ENCODE measurements at places on chromosomes 1 and 21.

GRCh38 chr1:202014915-202015661, 4.7 kb downstream of the ELF3 start:
- DNase-seq = peak; percentile 73
- peaks cover 6% of the 10 kb centered on the region for H3K36me3 ChIP-seq
- H3K27me3 ChIP-seq = peaks cover 13% of the 10 kb centered on the region
- peaks cover 19% of the 10 kb centered on the region for H3K4me1 ChIP-seq

DNA sequence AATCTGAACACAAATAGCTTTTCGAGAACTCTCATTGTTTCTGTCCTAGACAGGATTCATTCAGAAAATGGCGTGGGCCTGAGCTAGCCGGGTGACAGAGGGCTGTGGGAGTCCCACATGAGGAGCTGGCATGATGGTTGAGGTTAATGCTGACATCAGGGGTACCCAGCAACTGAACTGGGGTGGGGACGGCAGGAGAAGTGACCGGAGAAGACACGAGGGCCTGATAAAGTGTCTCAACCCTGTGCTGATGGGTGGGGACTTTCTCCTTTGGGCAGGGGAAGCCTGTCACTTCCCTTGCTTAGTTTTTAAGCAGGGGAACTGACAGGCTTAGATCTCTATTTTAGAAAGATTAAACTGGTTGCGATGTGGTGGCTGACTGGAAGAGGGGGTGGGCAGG, 14.6 kb downstream of the CHIT1 start:
- peaks cover 30% of the 10 kb centered on the region for H3K27me3 ChIP-seq
- DNase-seq = no peak
- no peaks in the 10 kb centered on the region for H3K4me1 ChIP-seq
- H3K4me3 ChIP-seq = no peak overlapping the region
- H3K36me3 ChIP-seq = no peaks in the 10 kb centered on the region

DNA sequence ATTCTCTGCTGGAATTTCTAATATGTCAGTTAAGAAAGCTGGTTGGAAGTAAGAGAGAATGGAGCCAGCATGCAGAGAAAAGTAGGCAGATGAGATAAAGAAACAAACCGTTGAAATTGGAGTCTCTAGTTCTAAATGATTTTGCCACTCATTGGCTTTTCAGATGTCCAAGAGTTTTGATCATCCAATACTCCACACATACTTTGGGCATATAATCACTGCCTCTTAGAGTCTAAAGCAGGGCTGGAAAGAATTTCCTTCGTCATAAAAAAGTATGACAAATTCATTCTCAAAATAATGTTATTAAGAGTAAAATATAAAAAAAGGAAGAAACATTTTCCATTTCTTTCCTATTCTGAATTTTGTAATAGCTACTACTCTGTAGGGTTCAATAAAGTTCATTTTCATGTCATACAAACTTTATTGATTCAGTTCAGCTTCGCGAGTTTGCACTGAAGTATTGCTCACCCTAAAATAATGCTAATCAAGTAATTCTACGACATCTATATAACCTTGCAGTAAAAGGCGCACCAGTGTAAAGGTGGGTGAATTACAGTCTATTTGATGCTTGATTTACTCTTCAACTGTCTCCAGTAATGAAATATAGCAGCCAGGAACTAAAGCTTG, 1556.6 kb downstream of the NCAM2 start:
- no peak overlapping the region for H3K4me3 ChIP-seq
- H3K27me3 ChIP-seq = no peaks in the 10 kb centered on the region
- peak overlapping the region; percentile 36 for H3K27ac ChIP-seq
- no peaks in the 10 kb centered on the region for H3K36me3 ChIP-seq
- no peaks in the 10 kb centered on the region for H3K4me1 ChIP-seq

DNA sequence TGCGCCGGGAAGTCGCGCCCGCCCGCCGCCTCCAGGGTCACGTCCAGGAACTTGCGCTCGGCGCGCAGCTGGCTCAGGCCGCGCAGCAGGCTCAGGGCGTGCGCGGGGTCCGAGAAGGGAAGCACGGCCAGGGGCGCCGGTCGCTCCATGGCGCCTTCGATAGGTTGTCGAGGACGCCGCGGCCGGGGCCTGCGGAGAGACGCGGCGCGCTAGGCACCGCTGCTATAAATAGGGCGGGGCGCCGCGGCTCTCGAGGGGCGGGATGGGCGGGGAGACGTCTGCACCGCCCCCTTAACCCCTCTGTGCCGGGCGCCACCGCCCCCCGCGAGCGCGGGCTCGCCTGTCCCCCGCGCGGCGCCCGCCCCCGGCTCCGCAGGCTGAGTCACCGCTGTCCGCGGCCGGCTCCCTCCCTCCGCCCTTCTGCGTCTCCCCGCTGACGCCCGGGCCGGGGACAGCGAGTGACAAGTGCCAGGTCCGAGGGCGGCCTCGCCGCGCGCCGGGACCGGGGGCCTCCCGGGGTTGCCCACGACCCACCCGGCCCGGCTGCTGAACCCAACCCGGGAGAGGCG, at the start of gene KLHL21:
Gene KLHL21 (minus strand): TSS at position 201 of the 569 bp plus-strand sequence. CDS start 52 bp downstream, at position 149.
- H3K27me3 ChIP-seq = no peaks in the 10 kb centered on the region
- H3K4me1 ChIP-seq = peaks cover 17% of the 10 kb centered on the region
- H3K27ac ChIP-seq = peak within 1 kb of the TSS; percentile 99
- H3K4me3 ChIP-seq = peak within 1 kb of the TSS; percentile 99

- DNase-seq = no peak
- peak overlapping the region; percentile 86 for H3K27ac ChIP-seq
- peak overlapping the region; percentile 6 for H3K4me3 ChIP-seq
Observed at GRCh38 chr1:33335020-33335419, 14.1 kb upstream of the A3GALT2 start.

DNA sequence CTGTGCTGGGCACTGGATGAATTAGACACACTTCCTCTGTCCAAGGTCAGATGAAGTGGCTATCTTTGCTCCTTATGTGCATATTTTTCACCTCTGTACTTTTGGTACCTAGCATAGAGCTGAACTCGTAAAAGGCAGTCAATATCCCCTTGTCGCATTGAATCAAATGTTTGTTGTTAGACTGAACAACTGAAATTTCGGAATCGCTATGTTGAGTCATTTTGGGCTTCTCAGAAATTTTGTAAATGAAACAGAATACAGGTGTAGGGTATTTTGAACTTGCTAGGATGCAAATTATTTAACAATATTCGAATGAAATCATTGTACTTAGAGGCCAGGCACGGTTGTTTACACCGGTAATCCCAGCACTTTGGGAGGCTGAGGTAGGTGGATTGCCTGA, 48.0 kb downstream of the PDE4B start:
- no peaks in the 10 kb centered on the region for H3K36me3 ChIP-seq
- no peak overlapping the region for H3K4me3 ChIP-seq
- DNase-seq = no peak
- peaks cover 11% of the 10 kb centered on the region for H3K27me3 ChIP-seq
- no peak overlapping the region for H3K27ac ChIP-seq

DNA sequence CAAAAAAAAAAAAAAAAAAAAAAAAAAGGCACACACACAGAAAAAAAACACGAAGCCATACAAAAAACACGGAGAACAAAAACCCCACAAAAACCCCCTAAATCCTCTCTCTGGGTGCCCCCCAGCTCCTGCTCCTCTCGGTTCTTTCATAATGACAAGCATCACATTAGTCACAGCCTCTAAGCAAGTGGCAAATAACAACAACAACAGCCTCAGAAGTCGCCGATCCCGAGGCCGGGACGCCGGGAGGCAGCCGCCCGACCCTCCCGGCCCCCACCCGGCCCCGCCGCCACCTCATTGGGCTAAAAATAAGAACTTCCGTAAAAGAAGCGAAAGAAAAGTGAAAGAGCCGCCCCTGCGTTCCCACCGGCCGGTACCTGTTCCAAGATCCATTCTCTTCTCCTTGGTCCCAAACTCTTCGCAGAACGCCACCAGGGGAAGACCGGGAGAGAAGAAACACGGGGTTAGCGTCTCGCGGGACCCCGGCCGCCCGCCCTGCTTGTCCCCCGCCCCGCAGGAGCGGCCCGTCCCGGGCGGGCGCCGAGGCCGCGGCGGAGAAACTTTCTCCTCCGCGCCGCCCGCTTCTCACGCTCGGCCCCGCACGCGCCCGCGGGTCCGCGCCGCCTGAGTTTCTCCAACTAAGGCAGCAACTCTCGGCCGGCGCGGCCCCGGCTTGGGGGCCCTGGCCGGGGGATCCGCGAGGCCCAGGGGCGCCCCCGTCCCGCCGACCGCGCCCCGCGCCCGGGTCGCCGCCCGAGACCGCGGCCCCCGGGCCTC, 102.8 kb downstream of the CASZ1 start:
- H3K36me3 ChIP-seq = peaks cover 8% of the 10 kb centered on the region
- H3K27me3 ChIP-seq = no peaks in the 10 kb centered on the region
- H3K4me1 ChIP-seq = peaks cover 19% of the 10 kb centered on the region
- no peak overlapping the region for H3K27ac ChIP-seq

GRCh38 chr1:161921990-161922389, 101.7 kb downstream of the OLFML2B start:
- H3K4me3 ChIP-seq = no peak overlapping the region
- no peak overlapping the region for H3K27ac ChIP-seq
- no peaks in the 10 kb centered on the region for H3K27me3 ChIP-seq
- peak; percentile 33 for DNase-seq
- H3K36me3 ChIP-seq = no peaks in the 10 kb centered on the region

- no peak overlapping the region for H3K27ac ChIP-seq
- no peaks in the 10 kb centered on the region for H3K36me3 ChIP-seq
- H3K27me3 ChIP-seq = peaks cover 12% of the 10 kb centered on the region
- H3K4me1 ChIP-seq = peaks cover 6% of the 10 kb centered on the region
- DNase-seq = peak; percentile 22
Observed at GRCh38 chr1:166925810-166926478, 49.4 kb downstream of the ILDR2 start.

- H3K36me3 ChIP-seq = peaks cover 40% of the 10 kb centered on the region
- no peaks in the 10 kb centered on the region for H3K27me3 ChIP-seq
- no peaks in the 10 kb centered on the region for H3K4me1 ChIP-seq
- H3K4me3 ChIP-seq = no peak overlapping the region
Observed at GRCh38 chr1:62637392-62638105, 40.2 kb downstream of the ANGPTL3 start.

DNA sequence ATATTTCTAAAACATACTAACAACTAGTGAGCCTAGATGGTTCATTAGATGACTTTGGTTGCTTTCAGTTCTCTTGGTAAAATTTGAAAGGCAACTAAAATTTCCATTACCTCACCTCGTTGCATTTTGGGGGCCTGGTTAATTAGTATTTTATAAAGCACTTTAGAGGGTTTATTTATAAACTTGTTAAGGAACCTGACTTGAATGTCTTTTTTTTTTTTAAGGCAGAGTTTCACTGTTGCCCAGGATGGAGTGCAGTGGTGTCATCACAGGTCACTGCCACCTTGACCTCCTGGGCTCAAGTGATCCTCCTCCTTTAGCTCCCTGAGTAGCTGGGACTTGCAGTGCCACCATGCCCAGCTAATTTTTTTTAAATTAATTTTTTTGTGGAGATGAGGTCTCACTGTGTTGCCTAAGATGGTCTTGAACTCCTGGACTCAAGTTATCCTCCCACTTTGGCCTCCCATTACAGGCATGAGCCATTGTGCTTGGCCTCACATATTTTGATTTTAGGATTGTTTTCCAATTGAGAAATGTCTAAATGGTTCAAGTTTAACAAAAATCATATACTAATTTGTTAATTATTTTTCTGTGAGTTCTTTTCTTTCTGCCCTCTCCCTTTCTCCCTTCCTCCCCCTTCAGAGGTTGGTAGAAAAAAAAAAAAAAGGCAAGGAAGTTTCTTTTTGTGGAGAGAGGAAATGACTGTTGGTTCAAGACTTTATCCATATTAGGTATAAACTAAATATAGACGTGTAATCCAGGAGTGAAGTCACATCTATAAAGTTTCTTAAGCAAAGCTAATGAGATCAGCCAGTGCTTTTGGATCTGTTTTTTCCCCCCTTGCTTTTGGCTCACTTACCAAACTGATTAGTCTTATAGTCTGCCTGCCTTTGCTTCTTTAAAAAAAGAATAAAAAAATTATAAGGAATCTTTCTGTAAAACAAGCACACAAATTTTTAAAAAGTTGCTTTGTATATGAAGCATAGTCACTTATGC, 24.7 kb downstream of the CLIC4 start:
- no peak overlapping the region for H3K4me3 ChIP-seq
- no peaks in the 10 kb centered on the region for H3K27me3 ChIP-seq
- peaks cover 1% of the 10 kb centered on the region for H3K36me3 ChIP-seq
- peak; percentile 73 for DNase-seq
- H3K4me1 ChIP-seq = peaks cover 17% of the 10 kb centered on the region
- H3K27ac ChIP-seq = peak overlapping the region; percentile 88

- peaks cover 81% of the 10 kb centered on the region for H3K36me3 ChIP-seq
- no peak overlapping the region for H3K4me3 ChIP-seq
- no peaks in the 10 kb centered on the region for H3K27me3 ChIP-seq
- H3K27ac ChIP-seq = no peak overlapping the region
- H3K4me1 ChIP-seq = no peaks in the 10 kb centered on the region
Observed at GRCh38 chr1:55092475-55092874, 53.1 kb downstream of the PCSK9 start.

GRCh38 chr1:183801649-183802048, 3.3 kb upstream of the RGL1 start:
- H3K4me3 ChIP-seq = no peak overlapping the region
- no peaks in the 10 kb centered on the region for H3K27me3 ChIP-seq
- DNase-seq = no peak
- no peak overlapping the region for H3K27ac ChIP-seq
- peaks cover 7% of the 10 kb centered on the region for H3K4me1 ChIP-seq

DNA sequence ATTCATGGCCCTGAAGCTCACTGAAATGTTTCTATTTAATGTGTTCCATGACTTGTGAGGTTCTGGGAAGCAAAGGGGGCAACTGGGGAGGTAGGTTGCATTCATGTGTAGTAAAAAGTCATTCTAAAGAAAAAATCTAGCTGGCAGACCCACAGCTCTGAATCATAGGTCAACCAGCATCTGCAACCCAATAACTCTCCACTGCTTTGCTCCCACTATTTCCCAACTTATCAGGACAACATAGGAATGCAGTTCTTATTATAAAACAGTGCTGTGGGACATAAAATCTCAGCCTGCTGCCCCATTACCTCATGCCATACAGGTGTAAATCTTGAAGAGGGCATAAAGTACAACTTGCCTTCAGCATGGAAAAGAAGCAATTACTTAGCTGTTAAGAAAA, 576.1 kb upstream of the PTBP2 start:
- no peak overlapping the region for H3K4me3 ChIP-seq
- no peaks in the 10 kb centered on the region for H3K36me3 ChIP-seq
- no peak overlapping the region for H3K27ac ChIP-seq
- peak; percentile 1 for DNase-seq

DNA sequence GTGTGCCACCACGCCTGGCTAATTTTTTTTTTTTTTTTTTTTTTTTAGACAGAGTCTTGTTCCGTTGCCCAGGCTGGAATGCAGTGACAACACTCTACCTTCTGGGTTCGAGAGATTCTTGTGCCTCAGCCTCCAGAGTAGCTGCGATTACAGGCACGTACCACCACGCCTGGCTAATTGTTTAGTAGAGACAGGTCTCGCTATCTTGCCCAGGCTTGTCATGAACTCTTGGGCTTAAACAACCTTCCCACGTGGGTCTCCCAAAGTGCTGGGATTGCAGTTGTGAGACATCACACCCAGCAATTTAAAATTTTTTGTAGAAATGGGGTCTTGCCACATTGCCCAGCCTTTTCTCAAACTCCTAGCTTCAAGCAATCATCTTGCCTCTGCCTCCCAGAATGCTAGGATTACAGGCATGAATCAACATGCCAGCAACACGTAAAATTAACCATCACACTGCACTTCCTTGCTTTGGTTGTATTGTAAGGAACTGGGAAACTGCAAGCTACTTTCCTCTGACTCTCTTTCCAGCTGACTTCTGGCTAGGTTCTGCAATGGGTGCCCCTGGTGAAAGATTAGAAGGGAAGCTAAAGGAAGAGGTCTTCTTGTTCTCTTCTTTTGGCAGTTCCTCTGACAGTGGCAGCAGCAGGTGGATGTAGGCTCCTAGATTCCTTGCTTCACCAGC, 13.9 kb upstream of the IL6R start:
- H3K27ac ChIP-seq = peak overlapping the region; percentile 61
- peak; percentile 45 for DNase-seq
- H3K4me3 ChIP-seq = no peak overlapping the region

GRCh38 chr1:204991342-204991844, 51.6 kb upstream of the CNTN2 start:
- no peak overlapping the region for H3K27ac ChIP-seq
- peaks cover 100% of the 10 kb centered on the region for H3K27me3 ChIP-seq
- H3K4me1 ChIP-seq = no peaks in the 10 kb centered on the region

Measured in MCF 10A (cell line).